Activated T-helper 17 cell treated with anti-CD3 and anti-CD28 coated beads, Interleukin-2, amount 50 U/mL, for 72 hours (primary cell): ENCODE measurements at places on chromosomes 7 and 10. TPM values are rescaled to one million over a fixed set of nuclear protein-coding genes. Genes with fewer than 3 reads are reported as not detected.
A peak's percentile ranks its signal among the peaks of the same experiment; 100 is the strongest.

- ATAC-seq = no peak
These were observed 147.8 kb upstream of the GPR22 start for GRCh38 chr7:107322015-107322414.

GRCh38 chr10:31645786-31646185, 282.8 kb downstream of the ARHGAP12 start:
- ATAC-seq = no peak

DNA sequence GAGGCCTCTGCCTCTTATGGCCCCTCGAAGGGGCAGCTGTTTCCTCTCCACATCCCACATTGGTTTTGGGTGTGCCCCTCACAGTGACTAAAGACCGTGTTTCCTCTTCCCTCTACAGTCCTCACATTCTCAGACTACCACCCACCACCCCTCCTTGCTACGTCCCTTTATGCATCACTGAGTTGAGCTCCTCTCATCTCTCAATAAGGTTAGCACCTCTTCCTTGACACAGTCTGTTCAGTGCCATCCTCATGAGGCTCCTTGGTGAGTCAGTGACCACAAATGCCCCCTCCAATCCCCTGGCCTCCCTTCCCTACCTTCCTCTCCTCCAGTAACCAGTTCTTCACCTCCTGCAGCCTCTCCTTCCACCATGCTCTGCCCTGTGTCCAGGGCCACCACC, 239.1 kb upstream of the MYO3A start:
- no peak for ATAC-seq

DNA sequence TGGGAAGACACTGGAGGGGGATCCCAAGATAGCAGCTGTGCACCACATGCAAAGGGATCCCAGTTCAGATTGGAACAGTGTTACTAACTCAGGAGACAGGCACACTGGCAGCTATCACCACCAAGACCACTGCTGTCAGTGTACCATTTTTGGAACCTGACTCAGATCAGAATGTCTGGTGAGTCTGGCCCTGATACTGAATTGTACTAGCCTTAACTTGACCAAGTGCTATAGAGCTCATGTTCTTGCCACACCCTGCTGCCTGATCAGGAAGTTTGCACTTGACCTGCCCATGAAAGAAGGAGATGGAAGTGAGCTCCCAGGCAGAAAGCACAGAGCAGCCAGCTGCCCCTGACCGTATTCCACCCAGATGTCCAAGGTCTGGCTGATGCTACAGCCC, 4.8 kb upstream of the PRRT4 start:
- no peak for ATAC-seq

BTBD16 gene
- not detected for total RNA-seq

- ATAC-seq = no peak
These were observed 359.4 kb downstream of the GALNT17 start for GRCh38 chr7:71491336-71491735.

GRCh38 chr10:33899578-33900531, 565.4 kb upstream of the NRP1 start:
- ATAC-seq = no peak

DNA sequence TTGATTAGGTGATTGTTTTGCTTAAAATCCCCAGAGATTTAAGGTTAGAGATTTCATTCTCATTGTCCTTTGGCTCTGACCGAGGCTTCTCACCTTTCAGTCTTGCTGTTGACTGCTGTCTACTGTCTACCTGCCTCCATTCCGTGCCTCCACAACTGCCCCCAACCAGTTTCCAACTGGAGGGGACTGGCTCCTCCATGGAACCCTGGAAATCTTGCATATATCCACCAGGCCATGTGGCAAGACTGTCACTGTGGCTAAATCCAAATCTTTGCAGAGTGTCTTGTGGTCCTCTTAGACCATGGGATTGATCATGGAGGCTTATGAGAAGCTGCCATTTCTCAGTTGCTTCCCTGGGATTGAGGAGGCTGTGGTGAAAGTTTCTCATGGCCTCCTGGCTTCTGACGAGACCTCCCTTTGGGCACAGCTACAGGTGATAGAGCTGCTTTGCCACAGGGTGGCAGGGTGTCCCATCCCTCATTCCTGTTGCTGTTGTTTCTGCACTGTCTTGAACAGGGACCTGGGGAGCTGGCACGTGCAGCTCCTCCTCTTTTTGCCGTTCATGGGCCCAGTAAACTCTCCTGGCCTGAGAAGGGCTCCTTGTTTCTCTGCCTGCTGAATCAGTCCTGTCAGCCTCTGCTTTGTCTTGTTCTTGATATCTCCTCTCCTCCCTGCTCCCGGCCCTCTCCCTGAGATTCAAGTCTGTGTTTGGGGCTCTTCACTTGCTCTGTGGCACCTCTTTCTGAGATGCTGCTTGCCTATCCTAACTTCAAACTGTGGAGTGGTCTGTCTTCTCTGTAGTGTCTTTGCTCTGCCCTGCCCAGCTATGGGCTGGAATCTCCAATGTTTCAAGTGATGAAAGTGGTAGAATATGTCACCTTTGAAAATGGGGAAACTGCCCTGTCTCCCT, 63.6 kb upstream of the IGFBP3 start:
- ATAC-seq = no peak

DNA sequence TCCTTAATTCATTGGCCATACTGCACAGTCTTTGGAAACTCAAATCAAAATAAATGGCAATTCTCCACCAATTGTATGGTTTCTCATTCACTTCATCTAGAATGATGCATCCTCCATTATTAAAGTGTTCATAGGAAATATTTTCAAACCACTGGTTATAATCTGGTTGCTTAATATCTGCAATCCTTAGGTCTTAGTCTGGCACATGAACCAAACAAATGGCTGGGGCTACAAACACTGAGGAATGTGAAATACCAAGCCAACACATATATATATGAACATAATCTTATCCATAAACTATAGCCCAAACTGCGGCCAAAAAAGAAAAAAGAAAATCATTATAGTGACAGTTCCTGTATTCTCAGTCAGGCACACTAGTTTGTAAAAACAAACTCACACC, 5.7 kb upstream of the MSS51 start:
- ATAC-seq = no peak

- ATAC-seq = no peak
These were observed 151.6 kb downstream of the MALRD1 start for GRCh38 chr10:19200211-19200610.

DNA sequence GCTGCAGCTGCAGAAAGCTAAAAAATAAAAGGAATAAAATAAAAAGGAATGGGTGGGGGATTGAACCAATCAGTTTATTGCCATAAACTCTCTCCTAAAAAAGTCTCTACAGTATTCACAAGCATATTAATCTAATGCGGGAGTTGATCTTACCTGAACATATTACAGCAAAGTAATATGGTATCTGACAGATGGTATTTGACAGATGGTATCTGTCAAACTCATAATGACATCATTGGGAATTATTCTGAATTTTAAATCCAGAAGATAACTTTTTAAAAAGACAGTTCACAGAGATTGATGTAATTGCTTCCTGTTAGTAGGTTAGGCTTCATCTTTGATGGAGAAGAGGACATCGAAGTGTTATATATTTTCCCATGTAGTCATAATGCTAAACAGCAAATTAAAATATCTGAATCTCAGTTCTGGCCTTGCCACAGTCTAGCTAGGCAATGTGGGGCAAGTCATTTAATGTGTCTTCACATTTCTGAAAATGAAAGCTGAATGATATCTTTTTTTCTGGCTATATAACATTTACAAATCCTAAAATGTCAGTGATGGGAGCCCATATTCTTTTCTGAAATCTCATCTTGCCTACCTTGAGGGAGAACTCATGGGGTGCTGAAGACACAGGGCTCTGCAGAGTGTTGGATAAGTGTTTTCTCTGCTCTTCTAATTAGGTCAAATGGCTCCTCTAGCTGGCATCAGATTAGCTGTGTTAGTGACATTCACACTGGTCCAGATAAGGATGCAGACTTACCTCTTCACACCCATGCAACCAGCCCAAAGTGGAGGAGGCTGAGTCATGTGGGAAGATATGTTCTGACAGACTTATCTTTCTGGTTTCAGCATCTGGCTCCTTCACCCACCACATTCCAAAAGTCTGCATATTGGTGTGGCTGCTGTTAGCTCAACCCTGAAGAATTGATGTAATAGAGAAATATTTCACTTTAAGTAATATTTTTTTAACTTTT, 2.1 kb upstream of the LIPM start:
- peak; percentile 93 for ATAC-seq

TMEM130 gene
- total RNA-seq = not detected

- no peak for ATAC-seq
These were observed 48.1 kb downstream of the GNAI1 start for GRCh38 chr7:80182630-80183276.

DNA sequence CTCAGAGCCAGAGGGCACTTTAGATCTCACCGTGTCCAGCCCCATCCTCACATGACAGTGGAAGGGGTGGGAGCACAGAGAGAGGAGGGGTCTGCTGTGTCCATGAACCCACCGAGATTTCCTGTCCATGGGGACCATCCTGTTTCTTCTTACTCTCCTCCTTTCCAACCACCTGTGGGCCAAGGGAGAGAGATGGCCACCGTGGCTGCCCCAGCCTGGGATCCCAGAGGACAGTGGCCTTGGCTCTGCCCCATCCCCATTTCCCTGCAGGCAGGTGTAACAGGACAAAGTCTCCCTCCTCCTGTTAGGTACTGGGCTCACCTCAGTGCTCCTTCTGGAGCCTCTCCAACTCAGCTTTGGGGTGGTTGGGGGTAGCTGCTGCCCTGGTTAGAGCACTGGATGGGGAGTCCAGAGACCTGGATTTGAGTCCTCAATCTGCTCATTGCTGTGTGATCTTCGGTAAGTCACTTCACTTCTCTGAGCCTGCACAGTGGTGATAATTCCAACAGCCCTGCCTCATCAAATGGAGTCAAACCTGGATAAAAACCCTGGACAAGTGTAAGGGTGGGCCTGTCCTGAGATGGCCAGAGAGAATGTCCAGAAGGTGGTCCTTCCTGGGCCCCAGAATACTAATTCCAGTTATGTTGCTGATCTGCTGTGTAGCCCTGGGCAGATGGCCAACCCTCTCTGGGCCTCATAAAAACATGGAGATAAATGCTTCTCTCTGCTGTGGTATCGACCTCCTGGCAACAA, 17.8 kb upstream of the PCBD1 start:
- no peak for ATAC-seq
